Natural killer cell treated with Interleukin-12 subunit alpha and Interleukin-12 subunit beta and Interleukin-15 and Interleukin-18, amount 100 ng/mL, for 72 hours (primary cell): ENCODE measurements at places on chromosomes 1 and 21. TPM values are rescaled to one million over a fixed set of nuclear protein-coding genes. Genes with fewer than 3 reads are reported as not detected.
A peak's percentile ranks its signal among the peaks of the same experiment; 100 is the strongest.

GRCh38 chr1:62029704-62030103, 164.9 kb upstream of the L1TD1 start:
- no peak for DNase-seq

GRCh38 chr1:9449110-9449627, 90.1 kb upstream of the SLC25A33 start:
- DNase-seq = no peak

- DNase-seq = no peak
These were observed 61.5 kb downstream of the RGS21 start for GRCh38 chr1:192378276-192378675.

- DNase-seq = peak; percentile 68
These were observed 243.2 kb upstream of the RAB4A start for GRCh38 chr1:229027622-229028182.

- DNase-seq = no peak
These were observed 65.3 kb upstream of the PAX7 start for GRCh38 chr1:18565321-18565720.

DNA sequence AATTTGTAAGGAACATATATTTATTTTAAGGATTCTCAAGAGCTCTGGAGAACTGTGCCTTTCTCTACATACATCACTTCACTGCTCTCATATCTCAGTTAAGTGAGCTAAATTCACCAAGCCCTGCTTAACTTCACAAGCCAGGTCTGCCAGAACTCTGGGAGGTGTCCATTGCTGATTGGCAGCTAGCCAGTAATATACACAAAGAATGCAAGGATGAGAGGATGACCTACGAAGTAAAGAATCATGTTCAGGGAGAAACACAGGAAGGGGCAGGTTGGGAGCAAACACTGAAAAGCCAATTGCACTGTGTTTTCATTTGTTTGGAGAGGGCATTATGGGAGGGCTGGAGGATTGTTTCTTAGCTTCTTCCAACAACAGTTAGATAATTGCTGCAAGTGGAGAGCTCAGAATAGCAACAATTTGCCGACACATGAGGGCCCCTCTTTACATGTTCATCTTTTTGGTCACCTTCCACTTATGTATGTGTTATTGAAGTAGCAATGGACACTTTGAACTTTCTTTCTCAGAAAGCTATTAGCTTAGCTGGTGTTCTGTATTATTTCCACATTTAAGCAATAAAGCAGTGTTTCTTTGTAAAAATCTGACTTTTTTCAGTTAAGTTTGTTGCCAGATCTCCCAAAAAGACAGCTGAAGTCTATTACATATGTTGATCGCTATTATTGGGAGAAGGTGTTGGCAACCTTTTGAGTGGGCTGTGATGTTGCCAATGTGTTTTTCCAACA, 254.8 kb downstream of the LTN1 start:
- DNase-seq = no peak

- no peak for DNase-seq
These were observed 303.6 kb upstream of the FAM78B start for GRCh38 chr1:166470441-166470840.

- no peak for DNase-seq
These were observed 2.6 kb upstream of the TMEM82 start for GRCh38 chr1:15739745-15740144.

- no peak for DNase-seq
These were observed 32.1 kb downstream of the ADCY10 start for GRCh38 chr1:167881786-167882185.

DNA sequence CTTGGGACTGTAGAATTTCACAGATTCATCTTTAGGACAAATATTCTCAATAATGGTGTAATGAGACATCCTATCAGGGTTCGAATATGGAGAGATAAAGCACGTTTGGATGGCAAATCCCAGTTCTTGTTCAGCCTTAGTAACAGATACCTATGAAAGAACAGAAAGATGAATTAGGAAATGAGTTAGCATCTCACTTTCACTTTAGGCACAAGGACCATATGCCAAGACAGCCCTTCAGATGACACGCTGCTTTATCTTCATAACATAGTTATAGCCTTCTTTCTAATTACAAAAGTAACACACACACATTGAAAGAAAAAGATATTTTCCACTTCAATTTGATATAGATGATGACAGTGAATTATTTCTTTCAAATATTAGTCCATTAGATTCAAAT, 173.6 kb downstream of the TGFBR3 start:
- DNase-seq = no peak

DNA sequence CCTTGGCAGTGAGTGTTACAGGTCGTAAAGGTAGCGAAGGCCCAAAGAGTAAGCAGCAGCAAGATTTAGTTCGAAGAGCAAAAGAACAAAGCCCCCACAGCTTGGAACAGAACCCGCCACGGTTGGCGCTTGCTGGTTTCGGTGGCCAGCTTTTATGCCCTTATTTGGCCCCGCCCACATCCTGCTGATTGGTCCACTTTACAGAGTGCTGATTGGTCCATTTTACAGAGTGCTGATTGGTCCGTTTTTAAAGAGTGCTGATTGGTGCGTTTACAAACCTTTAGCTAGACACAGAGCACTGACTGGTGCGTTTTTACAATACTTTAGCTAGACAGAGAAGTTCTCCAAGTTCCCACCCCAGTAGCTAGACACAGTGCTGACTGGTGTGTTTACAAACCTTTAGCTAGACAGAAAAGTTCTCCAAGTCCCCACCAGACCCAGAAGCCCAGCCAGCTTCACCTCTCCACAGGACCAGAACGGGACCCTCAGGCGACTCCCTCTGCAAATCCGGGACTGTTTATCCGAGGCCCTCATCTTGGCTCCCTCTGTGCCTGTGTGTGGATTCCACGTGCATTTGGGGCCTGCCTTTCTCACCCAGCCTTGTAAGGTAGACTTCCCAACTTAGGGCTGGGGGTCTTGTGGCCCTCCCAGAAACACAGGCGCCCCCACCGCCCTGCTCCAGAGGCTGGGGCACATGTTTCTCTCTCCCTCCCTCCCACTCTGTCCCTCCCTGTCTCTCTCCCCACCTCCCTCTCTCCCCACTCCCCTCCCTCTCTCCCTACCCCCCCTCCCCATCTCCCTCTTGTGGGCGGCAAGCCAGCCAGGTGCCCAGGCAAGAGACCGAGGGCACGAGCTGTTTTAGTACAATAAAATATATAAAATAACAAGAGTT, 12.6 kb downstream of the FTCD start:
- DNase-seq = no peak

DNA sequence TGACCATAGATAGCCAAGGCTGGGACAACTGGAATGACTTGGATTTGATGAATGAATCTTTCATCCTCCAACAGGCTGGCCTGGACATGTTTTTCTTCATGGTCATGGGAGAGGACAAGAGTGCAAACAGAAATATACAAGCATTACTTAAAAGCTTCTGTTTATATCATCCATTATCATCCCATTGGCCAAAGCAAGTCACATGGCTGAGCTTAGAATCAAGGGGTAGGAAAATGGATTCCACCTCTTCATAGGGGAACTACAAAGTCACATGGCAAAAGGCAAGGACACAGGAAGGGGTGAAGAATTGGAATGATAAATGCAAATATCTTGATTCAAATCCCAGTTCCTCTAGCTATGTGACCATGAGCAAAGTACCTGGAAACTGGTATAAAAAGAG, 90.2 kb upstream of the BARHL2 start:
- no peak for DNase-seq

- no peak for DNase-seq
These were observed 29.9 kb downstream of the PCSK9 start for GRCh38 chr1:55069280-55069679.

DNA sequence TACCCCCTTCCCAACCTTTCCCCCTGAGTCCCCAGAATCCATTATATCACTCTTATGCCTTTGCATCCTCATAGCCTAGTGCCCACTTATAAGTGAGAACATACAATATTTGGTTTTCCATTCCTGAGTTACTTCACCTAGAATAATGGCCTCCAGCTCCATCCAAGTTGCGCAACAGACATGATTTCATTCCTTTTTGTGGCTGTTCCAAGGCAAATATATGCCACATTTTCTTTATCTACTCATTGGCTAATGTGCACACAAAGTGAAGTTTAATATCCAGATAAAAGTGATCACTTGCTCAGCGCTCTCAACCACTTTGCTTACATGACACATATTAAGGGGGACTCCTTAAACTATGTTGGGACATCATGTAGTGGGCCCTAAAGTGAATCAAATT, 72.4 kb upstream of the TIAM1 start:
- DNase-seq = no peak

DNA sequence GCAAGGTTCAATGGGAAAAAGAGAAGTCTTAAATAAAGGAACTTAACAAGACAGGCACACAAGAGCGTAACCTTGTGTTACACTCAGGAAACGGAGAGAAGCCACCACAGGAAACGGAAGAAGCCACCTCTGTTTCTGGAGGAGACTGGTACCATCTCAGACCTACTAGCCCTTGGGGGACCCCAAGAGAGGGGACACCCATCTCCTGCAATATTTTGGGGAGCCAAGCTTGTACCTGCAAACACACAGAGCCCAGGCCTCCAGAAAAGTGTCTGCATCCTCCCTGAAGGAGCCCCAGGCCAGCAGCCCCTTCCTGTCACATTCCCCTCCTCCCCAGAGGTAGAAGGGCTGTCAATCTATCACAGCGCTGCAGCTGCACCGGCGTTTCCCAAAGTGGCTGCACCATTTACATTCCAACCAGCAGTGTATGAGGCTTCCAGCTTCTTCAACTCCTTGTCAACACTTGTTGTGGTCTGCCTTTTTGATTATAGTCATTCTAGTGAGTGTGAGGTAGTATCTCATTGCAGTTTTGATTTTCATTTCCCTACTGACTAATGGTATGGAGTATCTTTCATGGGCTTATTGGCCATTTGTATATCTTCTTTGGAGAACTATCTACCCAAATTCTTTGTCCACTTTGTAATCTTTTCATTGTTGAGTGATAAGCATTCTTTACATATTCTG, 23.0 kb upstream of the PADI1 start:
- DNase-seq = no peak

DNA sequence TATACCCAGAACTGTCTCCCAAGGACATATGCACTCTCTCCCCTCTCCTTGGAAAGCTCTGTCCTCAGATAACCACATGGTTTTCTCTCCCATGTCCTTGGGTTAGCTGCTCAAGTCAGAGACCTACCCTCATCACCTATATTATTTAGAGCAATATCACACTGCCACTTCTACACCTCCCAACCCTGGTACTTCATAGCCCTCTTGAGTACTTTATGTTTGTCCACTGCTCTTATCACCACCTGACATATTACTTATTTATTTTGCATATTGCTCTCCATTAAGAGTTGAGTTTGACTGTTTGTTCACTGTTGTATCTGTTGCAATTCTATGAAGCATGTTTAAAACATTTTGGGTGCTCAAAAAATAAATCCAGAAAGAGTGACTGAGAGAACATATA, 126.3 kb upstream of the ATP1B1 start:
- DNase-seq = no peak

- DNase-seq = no peak
These were observed 10.2 kb downstream of the TRAF3IP3 start for GRCh38 chr1:209766051-209766450.

GRCh38 chr1:197024460-197024859, 42.6 kb downstream of the F13B start:
- no peak for DNase-seq

DNA sequence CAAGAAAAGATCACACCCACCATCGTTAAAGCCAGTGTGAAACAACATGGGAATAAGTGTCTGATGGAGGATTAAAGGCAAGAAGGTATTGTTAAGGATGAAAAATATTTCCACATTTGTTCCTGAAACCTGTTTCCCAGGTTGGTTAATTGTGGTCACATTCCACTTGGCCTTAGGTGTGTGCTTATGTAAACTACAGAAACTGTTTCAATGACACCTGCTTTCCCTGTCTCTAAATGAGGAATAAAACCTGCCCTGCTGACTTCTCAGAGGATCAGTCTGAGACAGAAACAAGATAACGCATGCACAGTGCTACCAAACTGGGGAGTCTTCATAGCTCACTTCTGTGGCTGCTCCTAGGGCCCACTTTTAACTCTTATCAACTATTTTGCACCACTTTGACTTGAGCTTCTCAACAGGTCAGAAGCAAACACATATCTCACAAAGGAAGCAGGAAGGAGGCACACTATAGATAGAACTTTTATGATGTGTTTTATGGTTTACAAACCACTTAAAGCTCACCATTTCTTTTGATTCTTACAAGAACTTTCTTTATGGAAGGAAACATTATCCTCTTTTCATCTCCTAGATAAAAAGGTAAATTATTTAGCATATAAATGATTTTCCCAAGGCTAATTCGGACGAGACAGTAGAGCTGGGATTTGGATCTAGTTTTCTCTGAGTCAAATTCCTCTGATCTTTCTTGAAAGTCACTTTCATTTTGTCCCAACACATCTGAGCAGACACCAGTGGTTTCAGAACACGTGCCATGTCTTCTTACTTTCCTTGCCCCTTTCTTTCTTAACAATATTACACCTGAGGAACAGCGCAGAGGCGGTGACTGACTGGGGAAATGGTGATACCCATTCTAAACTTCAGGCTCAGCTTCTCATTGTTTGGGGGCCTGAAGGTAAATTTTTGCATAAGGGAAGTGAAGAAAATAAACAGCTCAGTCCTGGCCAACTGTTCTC, 33.4 kb downstream of the CYP2J2 start:
- DNase-seq = no peak

DNA sequence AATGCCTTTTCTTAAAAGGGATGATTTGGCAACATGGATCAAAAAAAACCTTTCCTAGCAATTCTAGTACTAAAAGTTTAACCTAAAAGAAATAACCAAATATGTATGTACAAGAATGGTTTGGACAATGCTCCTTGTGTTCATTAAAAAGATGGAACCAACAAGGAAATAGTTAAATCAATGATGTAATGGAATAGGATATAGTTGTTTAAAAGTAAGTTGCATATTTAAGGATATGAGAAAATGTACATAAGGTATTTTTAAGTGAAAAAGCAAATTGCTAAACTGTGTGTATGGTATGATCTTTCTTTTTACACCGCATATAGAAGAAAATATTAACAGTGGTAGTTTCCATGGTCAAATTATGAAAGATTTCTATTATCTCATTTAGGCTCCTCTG, 12.1 kb downstream of the SLC30A10 start:
- no peak for DNase-seq

DNA sequence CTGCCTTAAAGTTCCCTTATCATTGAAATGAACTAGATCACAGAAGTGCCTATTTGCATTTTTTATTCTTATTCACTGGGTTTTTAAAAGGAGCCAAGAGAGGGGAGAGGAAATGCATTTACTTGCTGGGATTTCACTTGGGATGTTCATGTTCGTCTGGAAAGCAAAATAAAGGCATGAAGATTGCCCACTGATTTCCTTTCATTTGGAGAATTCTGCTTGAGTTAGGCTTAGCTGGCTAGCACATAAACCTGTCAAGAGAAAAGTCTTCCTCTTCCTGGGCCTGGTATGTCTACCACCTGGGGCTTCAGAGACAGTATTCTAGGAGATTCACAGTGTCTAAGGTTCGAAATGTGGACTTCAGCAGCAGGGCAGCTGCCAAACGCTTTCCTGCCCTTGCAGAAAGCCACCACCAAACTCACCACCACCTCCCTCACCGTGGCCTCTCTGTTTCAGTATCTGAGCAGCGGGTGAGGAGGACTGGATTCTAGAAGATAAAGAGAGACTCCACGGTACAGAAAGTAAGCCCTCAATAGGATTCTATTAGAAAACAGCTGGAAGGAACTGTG, 44.5 kb downstream of the HIVEP3 start:
- DNase-seq = no peak

Gene DUSP10
- 85.2 TPM for total RNA-seq

Gene SELENBP1
- not detected for total RNA-seq

Gene SPATA1
- total RNA-seq = 0.95 TPM

Gene NIBAN1
- 182 TPM for total RNA-seq

Gene ABCB10
- 39.0 TPM for total RNA-seq

Gene NAV1
- total RNA-seq = 1.2 TPM

Gene ADAMTSL4
- total RNA-seq = 1.0 TPM

Gene C1orf94
- total RNA-seq = not detected

Gene SYT2
- not detected for total RNA-seq

Gene GREM2
- total RNA-seq = 0.14 TPM

Gene ASTN1
- total RNA-seq = not detected

Gene NBPF6
- total RNA-seq = 0.52 TPM
